ENCODE measurements at places on chromosomes 3 and 15.
A peak's percentile ranks its signal among the peaks of the same experiment; 100 is the strongest.

DNA sequence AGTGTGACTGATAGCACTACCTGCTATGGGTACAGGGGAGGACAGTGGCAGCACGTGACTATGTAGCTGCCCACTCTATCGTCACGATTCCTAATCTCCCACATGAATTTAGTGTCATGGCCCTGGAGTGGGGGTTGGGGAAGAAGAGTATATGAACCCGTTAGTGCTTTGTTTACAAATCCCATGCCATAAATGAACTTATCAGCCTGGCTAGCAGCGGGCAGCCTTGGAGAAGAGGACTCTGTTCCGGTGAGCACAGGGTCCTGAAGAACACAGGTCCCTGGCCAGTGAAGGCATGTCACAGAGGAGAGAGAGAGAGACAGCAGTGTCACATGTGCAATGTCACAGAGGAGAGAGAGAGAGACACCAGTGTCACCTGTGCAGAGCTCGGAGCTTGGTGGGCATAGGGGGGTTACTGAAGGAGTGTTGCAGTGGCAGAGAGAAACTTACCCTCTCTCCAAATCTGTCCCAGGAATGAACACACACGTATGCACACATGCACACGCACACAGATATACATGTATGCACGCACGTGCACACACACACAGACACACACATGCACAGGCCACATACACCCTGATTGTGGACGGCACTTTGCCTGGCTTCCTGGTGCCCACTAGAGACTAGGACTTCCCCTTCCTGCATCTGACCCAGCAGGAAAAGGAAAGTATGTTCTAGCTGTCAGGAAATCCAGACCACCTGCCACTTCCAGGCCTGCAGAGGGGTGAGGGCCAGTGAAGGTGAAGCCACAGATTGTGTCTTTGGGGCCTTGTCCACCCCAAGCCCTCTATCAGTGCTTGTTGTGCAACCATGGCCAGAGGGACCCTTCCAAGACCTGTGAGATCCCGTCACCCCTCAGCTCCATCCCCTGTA lies 26.3 kb downstream of the ITGA11 start:
- no peak for DNase-seq

- no peak for DNase-seq
These were observed 140.9 kb downstream of the TPRA1 start for GRCh38 chr3:127449486-127450212.

DNA sequence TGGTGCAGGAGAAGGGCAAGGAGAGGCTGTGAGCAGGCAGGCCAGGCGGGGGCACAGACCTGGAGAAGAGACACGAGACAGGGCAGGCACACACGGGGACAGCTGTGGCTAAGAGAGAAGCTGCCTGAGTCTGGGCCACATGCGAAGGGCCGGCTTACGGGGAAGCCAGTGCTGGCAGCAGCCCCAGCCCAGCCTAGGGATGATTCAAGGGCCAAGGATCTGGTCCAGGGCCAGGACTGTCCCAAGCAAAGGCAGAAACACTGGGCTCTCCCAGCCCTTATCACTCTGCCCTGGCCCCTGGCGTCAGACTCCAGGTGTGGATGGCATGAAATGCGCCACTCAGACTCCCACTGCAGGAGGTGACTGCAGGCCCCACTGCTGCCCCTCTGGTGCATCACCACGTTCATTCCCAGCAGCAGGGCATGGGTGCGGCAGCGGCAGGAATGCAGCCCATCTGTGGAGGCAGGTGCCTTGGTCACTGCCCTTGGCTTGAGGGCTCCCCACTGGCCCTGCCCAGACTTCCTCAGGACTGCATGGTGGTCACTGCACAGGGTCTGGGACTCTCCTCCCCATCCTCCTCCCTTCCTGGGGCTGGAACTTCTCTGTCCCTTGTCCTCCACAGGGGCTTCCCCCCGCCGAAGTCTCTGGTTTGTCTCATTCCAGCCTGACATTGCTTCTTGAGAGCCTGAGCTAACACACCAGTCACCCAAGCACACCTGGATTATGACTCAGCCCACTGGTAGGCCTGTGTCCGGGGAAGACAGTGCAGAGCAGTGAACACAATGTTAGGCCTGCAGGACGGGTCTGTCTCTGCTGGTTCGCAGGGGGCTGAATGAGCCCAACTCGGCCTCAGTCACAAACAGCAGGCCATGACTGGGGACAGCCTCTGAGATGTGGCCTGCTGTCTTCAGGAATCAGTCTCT lies 69.3 kb downstream of the TBC1D2B start:
- peak; percentile 70 for DNase-seq

DNA sequence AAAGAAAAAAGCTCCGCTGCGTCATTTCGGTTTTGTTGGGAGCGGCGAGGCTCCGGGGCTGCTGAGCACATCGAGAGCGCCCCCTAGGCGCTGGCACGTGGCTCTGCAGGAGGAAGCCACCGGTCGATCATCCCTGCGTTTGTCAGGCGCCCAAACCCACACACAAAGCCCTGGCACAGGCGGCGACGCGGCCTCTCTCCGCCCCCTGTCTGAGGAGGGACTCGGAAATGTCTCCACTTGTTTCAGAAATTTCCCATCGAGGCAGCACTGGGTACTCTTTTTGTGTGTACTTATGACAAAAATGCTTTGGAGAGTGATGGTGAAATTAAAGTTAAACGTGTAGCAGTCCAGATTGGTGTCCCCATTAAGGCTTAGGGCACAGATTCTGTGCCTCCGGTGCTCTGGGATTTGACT lies 407.3 kb upstream of the ONECUT1 start:
- DNase-seq, result peak; percentile 63

DNA sequence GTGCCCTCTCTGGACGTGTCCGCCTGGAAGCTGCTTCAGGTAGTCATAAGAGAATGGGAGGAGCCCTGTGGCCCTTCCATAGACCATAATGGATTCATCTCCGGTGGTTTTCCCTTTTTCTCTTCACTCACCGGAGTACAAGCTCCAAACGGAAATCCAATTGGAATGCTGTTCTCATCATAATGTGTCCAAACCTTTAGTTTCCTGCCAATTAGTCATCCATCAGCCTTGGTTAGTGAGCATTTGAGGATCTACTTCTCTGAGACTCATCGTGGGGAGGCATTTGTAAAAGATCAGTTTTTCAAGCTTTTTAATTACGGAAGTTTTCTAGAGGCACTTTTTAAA lies 34.9 kb downstream of the ABHD2 start:
- DNase-seq, result no peak
